GM23338 (cell line): ENCODE measurements at places on chromosomes 5 and 9. TPM values are rescaled to one million over a fixed set of nuclear protein-coding genes. Genes with fewer than 3 reads are reported as not detected.

GRCh38 chr5:82601077-82601476 is 322.9 kb upstream of the RPS23 start:
- H3K4me3 ChIP-seq: no peak overlapping the region
- H3K36me3 ChIP-seq: no peaks in the 10 kb centered on the region
- H3K4me1 ChIP-seq: peaks cover 16% of the 10 kb centered on the region
- no peak for DNase-seq
- H3K27ac ChIP-seq: no peak overlapping the region

GRCh38 chr5:43785198-43785597 is 182.2 kb downstream of the NNT start:
- no peaks in the 10 kb centered on the region for H3K4me1 ChIP-seq
- no peak overlapping the region for H3K27ac ChIP-seq
- H3K27me3 ChIP-seq: no peaks in the 10 kb centered on the region
- H3K4me3 ChIP-seq: no peak overlapping the region

- H3K4me1 ChIP-seq: peaks cover 14% of the 10 kb centered on the region; the same call in 1 of the 2 replicates
- no peaks in the 10 kb centered on the region for H3K36me3 ChIP-seq
- H3K27ac ChIP-seq: no peak overlapping the region
- H3K27me3 ChIP-seq: no peaks in the 10 kb centered on the region
- peak; percentile 84 for DNase-seq
Observed at GRCh38 chr5:34452170-34452828, 203.8 kb upstream of the RAI14 start.

Gene SLC24A2
- total RNA-seq: 7.1 and 7.3 TPM in 2 replicates

- H3K36me3 ChIP-seq: no peaks in the 10 kb centered on the region; the same call in 1 of the 2 replicates
- DNase-seq: no peak
- H3K4me3 ChIP-seq: no peak overlapping the region
Observed at GRCh38 chr5:173098787-173099186, 42.6 kb downstream of the CREBRF start.
